Activated CD4-positive, alpha-beta T cell treated with anti-CD3 and anti-CD28 coated beads for 36 hours (primary cell): ENCODE measurements at places on chromosomes 2 and 18.
A peak's percentile ranks its signal among the peaks of the same experiment; 100 is the strongest.

DNA sequence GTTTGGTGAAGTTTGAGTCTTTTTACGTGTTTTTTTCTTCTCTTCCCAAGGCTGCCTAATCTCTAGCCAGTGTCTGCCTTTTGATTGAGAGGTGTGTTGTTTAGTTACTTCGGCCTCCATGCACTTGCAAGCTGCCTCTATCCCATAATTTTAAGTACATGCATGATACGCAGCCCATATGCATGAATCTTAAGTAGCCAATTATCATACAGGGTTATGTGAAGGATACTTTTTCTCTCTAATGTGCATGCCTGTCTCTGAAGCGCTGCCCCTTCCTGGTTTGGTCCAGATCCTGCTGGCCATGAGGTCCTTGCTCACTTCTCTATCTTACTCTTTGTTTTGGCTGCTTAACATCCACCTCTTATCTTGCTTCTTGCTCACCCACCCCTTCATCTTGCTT is 73.9 kb upstream of the PID1 start:
- H3K36me3 ChIP-seq, result no peaks in the 10 kb centered on the region
- H3K4me3 ChIP-seq, result no peak overlapping the region
- DNase-seq, result no peak
- H3K4me1 ChIP-seq, result no peaks in the 10 kb centered on the region

GRCh38 chr2:136764452-136765255 is 691 bp upstream of the THSD7B start:
- H3K4me1 ChIP-seq, result peaks cover 8% of the 10 kb centered on the region
- no peak overlapping the region for H3K4me3 ChIP-seq
- H3K27me3 ChIP-seq, result peaks cover 47% of the 10 kb centered on the region
- H3K36me3 ChIP-seq, result no peaks in the 10 kb centered on the region
- H3K27ac ChIP-seq, result no peak overlapping the region
- DNase-seq, result peak; percentile 29

DNA sequence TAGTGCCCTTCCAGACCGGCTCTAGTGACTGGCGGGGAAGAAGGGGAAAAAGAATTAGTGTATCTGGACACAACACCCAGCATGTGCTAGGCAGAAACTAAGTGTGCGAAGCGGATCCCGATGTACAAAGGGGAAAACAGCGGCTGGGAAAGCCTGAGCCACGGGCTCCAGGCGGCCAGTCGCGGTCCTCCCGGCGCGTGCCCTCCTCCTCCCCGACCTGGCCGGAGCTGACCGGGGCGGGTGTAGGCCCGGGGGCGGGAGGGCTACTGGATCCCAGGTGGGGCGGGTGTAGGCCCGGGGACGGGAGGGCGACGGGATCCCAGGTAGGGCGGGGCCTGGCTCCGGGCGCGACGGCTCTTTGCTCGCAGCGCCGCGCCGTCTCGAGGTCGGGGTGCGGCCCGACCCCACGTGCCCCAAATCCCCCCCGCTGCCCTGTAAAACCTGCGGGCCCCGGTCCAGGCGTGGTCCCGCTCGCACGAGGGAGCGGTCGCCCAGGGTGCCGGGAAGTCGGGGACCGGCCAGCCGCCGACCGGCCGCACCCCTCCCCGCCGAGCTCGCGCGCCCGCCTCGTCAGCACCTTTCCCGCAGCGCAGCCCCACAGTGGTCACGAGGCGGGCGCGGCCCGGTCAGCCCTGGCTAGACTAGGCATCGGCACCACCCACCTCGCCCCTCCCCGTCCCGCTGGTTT is 48.8 kb downstream of the C2orf42 start:
- no peaks in the 10 kb centered on the region for H3K27me3 ChIP-seq
- DNase-seq, result no peak
- peaks cover 72% of the 10 kb centered on the region for H3K4me1 ChIP-seq

DNA sequence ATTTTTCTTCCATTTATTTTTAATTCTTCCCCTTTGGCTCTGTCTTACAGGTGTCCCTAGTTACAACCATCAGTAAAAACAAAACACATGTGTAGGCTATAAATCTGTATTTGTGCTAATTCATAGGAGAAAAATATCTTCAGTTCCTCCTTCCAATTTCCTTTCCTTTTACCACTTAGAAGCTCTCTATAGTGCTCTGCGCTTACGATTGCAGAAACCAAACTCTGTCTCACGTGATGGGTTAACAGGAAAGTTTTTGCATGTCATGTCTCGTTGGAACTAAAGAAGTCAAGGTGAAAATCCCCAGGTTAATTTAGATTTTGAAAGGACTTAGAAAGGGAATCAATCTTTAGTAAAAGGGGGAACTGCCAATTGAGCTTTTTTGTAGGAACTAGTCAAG is 1390.5 kb upstream of the ZEB2 start:
- DNase-seq, result no peak
- H3K4me3 ChIP-seq, result no peak overlapping the region
- no peaks in the 10 kb centered on the region for H3K27me3 ChIP-seq

- H3K36me3 ChIP-seq, result no peaks in the 10 kb centered on the region
- no peaks in the 10 kb centered on the region for H3K27me3 ChIP-seq
- peaks cover 11% of the 10 kb centered on the region for H3K4me1 ChIP-seq
These were observed 93.5 kb downstream of the CAPN13 start for GRCh38 chr2:30713698-30714097.

GRCh38 chr2:56465491-56465890 is 281.7 kb downstream of the CCDC85A start:
- DNase-seq, result no peak
- H3K36me3 ChIP-seq, result no peaks in the 10 kb centered on the region
- no peaks in the 10 kb centered on the region for H3K27me3 ChIP-seq

DNA sequence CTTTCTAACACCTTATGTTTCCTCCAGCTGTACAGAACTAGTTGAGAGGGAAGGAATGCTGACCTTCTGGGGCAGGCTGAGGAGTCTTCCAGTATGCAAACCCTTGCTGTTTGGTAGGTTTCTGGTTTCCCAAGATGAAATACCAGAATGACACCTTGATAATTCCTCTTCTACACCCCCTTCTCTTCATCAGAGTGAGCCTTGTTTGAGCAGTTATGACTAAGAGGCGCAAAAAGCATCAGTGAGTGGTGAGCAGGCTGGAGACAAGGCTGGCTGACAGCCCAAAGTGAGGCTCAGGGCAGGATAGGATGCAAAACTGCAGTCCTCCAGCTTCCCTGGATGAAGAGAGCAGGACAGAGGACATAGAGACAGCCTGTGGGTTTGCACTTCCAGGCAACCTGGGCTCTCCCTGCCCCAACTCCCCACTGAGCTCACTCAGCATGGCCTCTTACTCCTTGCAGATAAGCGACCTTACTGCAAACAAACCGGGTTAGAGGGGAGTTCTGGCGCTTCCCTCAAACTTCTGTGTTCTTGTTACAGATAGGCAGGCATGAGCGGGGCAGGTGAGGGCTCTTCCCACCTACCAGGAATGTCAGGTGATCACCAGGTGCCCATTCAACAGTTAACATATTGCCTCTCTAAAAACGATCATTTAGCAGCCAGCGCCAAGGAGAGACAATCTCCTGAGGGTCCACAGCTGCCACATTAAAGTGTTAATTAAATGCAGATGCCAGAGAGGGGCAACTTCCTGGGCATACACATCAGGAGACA is 5.4 kb downstream of the MPPE1 start:
- no peak overlapping the region for H3K4me3 ChIP-seq
- H3K36me3 ChIP-seq, result peaks cover 28% of the 10 kb centered on the region
- DNase-seq, result no peak
- H3K4me1 ChIP-seq, result peaks cover 11% of the 10 kb centered on the region

- H3K27ac ChIP-seq, result no peak overlapping the region
- H3K27me3 ChIP-seq, result no peaks in the 10 kb centered on the region
- peaks cover 14% of the 10 kb centered on the region for H3K36me3 ChIP-seq
These were observed 113.4 kb downstream of the MIB1 start for GRCh38 chr18:21853775-21854552.

DNA sequence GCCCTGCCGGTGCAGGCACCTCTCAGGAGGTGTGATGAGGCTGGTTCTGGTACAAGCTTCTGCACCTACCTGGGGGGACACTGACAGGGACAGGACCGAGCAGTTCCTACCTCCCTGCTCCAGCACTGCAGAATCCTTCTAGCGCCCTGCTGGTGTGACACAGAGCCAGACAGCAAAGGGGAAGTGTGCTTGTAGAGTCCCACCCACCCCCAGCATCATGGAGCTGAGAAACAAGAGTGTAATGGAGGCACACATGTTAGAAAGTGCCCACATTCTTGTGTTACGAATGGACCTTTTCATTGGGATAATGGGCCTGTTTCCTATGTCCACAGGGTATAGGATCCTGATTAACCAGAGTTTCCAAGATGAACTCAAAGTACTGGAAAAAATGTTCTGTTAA is 38.3 kb downstream of the OXER1 start:
- H3K36me3 ChIP-seq, result peaks cover 29% of the 10 kb centered on the region
- H3K27me3 ChIP-seq, result no peaks in the 10 kb centered on the region
- no peak overlapping the region for H3K27ac ChIP-seq
- peaks cover 20% of the 10 kb centered on the region for H3K4me1 ChIP-seq
